A172 (cell line): ENCODE measurements at places on chromosomes 2 and 18. TPM values are rescaled to one million over a fixed set of nuclear protein-coding genes. Genes with fewer than 3 reads are reported as not detected.

The DPYSL5 gene
- total RNA-seq = 8.4 and 9.1 TPM in 2 replicates

The SERTAD2 gene
- 6.4 and 10.3 TPM in 2 replicates for total RNA-seq

The HOXD13 gene
- total RNA-seq = 4.2 and 5.2 TPM in 2 replicates

DNA sequence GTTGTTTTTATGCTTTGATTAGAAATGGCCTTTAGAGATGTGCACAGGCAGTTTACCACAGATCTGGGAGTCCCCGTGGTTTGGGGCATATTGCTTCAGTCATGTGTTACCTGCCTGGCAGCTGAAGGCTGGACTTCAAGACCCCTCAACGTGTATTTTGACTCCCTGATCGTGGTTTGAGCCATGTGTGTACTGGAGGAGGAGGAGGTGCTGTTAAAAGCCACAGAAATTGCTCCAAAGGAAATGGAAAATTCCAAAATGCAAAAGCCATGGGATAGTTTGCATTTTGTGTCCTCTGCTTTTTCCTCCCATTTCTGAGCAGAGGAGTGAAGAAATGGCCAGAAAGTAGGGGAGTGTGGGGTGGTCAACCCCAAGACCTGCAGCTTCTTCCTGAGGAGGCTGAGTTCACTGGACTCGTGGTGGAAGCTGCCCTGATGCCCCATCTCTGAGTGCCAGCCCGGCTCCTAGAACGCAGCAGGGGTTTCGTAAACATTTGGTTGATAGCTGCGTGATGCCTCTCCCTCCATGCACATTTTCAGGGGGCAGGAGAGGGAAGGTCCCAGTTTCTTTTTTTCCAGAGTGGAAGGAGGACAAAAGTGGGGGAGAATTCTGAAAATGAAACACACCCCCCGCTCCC is 45.7 kb downstream of the ITGB1BP1 start:
- no peak for DNase-seq

DNA sequence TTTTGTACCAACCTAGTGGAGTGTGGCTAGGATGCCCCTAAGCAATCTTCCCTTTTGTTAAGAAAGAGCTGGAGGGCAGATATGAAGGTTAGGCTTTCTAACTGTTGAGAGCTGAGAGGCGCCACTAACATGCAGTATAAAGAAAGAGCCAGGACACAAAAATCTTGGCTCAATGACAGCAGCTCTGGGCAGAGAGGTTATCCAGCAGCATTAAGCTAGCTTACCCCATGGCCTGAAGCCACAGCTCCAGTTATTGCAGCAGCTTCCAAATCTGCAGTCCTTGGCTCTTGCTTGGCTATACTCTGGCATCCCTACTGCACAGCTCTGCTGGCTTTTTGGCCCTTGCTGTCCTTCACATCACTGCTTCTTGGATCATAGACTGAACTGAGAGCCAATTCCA is 213.4 kb downstream of the GPD2 start:
- DNase-seq = no peak

GRCh38 chr2:28628506-28628905 is 123.1 kb upstream of the PPP1CB start:
- DNase-seq = no peak
